Foreskin melanocyte (primary cell): ENCODE measurements at places on chromosomes 13 and 19.

GRCh38 chr13:44876782-44877324, 112.4 kb downstream of the NUFIP1 start:
- no peak for DNase-seq

- DNase-seq: no peak
Observed at GRCh38 chr13:110472904-110473563, 88.5 kb downstream of the RAB20 start.

GRCh38 chr13:40182591-40182990, 483.9 kb downstream of the FOXO1 start:
- DNase-seq: no peak

DNA sequence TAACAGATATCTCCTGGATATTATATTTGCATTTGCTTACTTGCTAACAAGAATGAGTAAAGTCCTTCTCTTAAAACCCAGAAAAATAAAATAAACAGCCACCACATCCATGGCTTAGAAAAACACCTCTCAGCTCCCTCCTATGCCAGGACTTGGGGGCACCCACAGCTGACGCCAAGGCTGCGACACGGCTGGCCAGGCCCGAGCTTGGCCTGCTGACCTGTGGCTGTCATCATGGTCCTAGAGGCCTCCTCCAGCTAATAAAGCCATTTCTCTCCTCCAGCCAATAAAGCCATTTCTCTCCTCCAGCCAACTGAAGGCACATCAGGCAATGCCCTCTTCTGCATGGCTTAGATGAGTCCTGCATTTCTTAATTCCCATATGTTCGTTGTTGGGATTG, 20.9 kb downstream of the C19orf12 start:
- no peak for DNase-seq

- DNase-seq: peak; percentile 31
Observed at GRCh38 chr13:62014299-62014698, 598.6 kb upstream of the PCDH20 start.

DNA sequence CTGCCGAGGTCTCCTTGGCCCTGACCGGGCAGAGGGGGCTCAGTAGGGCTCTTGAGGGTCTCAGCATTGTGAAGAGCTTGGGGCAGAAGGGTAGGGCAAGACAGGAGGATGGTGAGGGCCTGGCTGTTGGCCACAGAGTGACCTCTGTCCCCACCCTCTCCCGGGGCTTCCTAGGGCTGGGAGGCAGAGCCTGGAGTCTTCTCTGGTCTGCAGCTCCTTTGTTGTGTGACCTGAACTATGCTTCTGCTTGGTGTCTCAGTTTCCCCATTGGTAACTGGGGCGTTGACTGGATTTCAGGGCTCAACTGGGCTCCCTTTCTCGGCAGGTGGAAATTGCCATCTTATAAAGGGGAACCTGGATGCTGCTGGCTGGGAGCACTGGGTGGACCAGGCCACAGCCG, 30.1 kb upstream of the PEPD start:
- DNase-seq: no peak
